ENCODE measurements at places on chromosomes 2 and 18. TPM values are rescaled to one million over a fixed set of nuclear protein-coding genes. Genes with fewer than 3 reads are reported as not detected.
A peak's percentile ranks its signal among the peaks of the same experiment; 100 is the strongest.

DNA sequence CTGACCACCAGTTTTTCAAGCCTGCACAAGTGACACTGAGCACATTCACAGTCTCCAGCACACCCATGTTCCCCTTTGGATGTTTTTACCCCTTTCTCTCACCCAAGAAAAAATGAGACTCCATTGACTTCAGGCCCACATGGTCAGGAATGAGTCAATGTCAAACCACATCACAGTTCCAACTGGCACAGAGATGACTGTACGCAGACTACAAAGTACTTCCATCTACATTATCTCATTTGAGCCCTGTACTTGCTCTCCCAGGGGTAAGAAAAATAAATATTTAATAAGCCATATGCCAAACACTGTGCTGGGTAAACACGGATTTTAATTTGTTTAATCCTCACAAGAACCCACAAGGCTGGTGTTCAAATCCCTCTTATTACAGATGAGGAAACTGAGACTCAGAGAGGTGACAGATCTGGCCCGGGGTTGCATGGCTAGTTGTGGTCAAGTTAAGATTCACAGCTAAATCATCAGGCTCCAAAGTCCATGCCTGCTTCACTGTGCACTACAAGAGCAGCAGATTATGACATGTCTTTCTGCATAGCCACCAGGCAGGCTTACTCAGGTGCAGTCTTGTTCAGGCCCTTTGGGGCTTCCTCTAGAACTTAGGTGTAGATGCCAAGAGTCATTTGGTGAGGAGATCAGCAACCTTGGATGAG is 106.1 kb downstream of the TXNL1 start:
- DNase-seq = no peak

DNA sequence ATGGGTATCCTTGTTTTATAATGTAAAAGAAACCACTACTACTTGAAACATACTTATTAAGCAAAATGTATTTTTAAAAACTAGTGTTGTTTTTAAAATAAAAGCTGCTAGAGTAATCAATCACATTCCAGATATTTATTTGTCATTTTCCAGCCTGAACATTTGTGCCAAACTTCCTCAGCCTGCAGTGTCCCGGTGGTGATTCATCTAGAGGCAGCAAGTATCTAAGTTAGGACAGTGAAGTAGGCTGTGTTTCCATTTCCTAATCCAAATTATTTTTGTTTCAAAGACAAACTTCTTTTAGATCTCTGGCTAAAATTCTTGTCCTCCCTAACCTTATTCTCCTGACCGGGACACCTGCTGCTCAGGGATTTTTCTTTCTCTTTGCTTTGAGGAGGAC is 12.8 kb upstream of the GCG start:
- DNase-seq = no peak

GRCh38 chr2:85956646-85957039 is 67.9 kb upstream of the ST3GAL5 start:
- no peak for DNase-seq

DNA sequence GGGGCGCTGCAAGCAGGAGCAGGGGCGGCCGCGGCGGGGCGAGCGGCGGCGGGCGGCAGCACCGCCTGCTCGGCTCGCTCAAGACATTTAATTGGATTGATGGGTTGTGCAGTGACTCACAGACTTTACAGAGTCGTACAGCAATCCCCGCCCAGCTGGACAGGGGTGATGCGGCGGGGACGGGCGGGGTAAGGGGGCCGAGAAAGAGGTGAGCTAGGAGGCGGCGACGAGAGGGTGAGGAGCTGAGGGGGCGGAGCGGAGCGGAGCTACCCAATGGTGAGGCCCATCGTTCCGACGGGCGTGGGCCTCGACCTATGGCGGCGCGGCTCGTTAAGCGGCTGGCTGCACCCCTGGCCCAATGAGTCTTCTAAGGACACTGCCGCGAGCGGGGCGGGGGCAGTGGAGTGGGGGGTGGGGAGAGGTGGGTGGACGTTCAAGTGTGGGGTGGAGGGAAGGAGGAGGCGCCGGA is 97.1 kb upstream of the SERTAD2 start:
- peak; percentile 95 for DNase-seq

DNA sequence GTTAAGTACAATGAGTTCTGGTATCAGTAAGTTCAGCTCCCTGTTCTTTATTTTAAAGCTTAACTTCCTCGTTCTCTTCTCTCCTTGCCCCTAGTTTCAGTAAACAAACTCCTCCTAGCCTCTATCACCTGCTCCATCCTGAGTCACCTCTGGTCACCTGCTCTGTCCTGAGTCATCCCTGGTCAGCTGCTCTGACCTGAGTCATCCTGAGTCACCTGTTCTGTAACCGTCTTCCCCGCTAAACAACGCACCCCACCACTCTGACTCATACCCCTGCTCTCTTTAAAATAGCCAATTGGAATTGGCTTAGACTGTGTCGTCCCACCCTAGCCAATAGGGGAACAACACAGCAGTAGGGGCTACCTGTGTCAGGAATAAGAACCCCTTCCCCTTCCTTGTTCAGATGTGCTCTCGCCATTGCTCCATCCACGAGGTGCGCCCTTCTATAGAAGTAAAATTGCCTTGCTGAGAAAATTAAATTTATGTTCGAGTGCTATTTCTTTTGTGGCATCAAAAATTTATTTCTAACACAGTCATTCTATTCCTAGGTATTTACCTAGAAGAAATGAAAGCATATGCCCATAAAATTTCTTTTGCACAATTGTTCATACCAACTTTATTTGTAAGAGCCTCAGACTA is 24.9 kb upstream of the RMND5A start:
- no peak for DNase-seq

Gene PAIP2B
- 23.9 TPM for total RNA-seq

Gene SCTR
- total RNA-seq = 34.9 TPM

All from progenitor cell of endocrine pancreas (in vitro differentiated cells).